ENCODE measurements at places on chromosomes 12 and 14.

DNA sequence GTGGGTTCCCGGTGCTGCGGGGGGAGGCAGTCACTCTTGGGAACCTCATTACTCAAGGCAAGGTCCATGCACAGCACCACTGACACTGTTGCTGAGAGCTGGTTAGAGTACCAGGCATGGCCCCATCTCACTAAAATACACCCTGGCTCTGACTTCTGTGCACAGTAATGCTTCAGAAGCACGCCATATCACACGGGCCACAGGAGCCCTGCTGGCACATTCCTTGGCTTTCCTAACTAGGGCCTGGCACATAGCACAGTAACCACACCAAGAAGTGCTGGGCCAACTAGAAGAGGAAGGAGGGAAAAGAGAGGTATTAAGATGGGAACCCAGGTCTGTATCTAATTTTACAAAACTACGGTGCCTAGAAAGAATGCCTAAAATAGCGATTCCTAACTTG is 13.5 kb upstream of the RAB35 start:
- no peak for DNase-seq

GRCh38 chr12:95073698-95074520 is 491 bp upstream of the NR2C1 start:
- DNase-seq: no peak

DNA sequence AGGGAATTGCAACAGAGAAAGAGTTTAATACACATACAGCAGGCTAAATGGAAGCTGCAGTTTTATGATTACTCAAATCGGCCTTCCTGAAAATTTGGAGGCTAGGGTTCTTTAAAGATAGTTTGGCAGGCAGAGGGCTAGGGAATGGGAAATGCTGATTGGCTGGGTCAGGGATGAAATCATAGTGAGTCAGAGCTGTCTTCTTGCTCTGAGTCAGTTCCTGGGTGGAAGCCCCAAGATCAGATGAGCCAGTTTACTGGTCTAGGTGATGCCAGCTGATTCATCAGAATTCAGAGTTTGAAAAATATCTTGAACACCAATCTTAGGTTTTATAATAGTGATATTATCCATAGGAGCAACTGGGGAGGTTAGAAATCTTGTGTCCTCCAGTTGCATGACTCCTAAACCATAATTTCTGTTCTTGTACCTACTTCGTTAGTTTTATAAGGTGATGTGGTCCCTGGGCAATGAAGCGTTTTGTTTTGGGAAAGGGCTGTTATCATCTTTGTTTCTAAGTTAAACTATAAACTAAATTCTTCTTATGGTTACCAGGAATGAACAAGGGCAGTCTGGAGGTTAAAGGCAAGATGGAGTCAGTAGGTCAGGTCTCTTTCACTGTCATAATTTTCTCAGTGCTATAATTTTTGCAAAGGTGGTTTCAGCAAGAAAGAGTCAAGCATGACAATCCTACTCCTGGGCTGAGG is 257.8 kb upstream of the CCDC196 start:
- DNase-seq: no peak

DNA sequence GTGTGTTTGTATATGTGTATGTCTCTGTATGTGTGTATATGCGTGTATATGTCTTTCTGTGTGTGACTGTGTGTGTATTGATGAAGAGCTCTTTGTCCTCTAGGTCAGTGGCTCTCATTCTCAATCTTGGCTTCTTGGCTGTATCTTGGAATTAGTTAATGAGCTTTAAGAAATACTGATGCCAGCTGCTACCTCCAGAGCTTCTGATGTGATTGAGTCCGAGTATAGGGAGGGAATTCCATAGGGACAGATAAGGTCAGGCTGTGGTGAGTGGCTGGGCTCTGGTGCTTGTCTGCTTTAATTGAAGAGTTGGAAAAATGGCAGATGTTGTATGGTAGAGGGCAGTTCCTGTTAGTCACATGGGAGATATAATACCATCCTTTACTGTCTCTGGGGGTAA is 140.1 kb downstream of the C12orf75 start:
- DNase-seq: no peak

- DNase-seq: peak; percentile 21
Measured at GRCh38 chr14:78029601-78030372, 140.4 kb upstream of the NRXN3 start.

Measured in posterior cingulate gyrus (tissue), 11 donors.